NCI-H460 (cell line): ENCODE measurements at places on chromosomes 1 and 21.
A peak's percentile ranks its signal among the peaks of the same experiment; 100 is the strongest.

- no peak for DNase-seq
These were observed 102.0 kb upstream of the USP25 start for GRCh38 chr21:15627823-15628222.

DNA sequence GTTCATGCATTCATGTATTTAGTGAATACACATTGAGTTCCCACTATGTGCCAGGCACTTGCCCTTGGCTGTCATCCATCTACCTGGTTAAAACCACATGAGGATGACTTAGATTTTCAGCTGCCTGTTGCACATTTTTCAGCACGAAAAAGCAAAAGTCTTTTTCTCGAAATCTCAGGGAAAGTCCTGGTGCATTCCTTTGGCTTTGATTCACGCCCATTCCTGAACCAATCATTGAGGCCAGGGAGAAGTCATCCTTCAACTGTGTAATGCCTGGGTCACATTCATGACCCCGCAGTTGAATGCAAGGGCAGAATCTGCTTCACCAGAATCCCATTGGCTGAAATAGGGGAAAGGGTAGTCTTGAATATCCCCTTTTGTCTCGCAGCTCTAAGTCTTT is 84.4 kb downstream of the RNF220 start:
- DNase-seq, result no peak

- DNase-seq, result no peak
These were observed 1.2 kb upstream of the CHD5 start for GRCh38 chr1:6181347-6181770.

- peak; percentile 59 for DNase-seq
These were observed 20.8 kb upstream of the MACF1 start for GRCh38 chr1:39183503-39184353.

GRCh38 chr1:153262462-153263157 is 3.1 kb downstream of the LORICRIN start:
- DNase-seq, result no peak

- peak; percentile 93 for DNase-seq
These were observed at the start of gene DDOST for GRCh38 chr1:20661207-20662109. Gene DDOST (minus strand): TSS chr1:20661369. CDS start chr1:20661350, 19 bp downstream.

DNA sequence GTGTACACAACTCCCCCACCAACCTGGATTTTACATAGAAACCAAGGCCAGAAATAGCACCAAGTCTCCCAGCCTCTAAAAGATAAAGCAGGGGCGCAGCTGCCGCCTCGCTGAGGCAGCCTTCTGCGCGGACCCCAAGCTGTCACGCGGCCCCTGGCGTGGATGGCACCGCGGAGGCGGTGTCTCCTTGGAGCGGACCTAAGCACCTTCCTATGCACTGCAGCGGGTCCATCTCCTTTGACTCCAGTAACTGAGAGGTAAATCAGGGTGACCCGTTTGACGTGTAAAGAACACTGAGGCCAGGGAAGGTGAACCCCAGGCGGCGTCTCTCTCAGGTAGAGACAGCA is 17.0 kb downstream of the ZNF697 start:
- DNase-seq, result no peak

- DNase-seq, result no peak
These were observed 138.8 kb upstream of the CTTNBP2NL start for GRCh38 chr1:112257043-112257835.
